ENCODE measurements at places on chromosomes 6 and 20. TPM values are rescaled to one million over a fixed set of nuclear protein-coding genes. Genes with fewer than 3 reads are reported as not detected.

DNA sequence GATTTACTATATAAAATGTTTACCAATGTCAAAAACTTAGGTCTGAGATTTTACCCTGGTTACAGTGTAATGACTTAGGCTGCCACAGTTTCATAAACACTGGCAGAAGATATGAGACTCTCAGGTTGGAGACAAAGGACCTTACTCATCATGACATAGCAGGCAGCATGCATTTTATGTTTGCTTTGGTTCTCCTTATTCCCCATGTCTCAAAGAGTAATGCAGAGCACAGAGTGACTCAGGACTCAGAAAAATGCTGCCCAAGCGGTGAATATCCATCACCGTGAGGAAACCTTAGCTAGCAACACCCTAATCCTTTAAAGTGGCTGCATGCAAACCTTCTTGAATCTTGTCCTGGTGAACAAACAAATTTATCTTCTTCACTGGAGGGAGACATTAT, 112.1 kb upstream of the EYS start:
- no peak overlapping the region for H3K4me3 ChIP-seq
- no peaks in the 10 kb centered on the region for H3K4me1 ChIP-seq
- no peaks in the 10 kb centered on the region for H3K36me3 ChIP-seq

GRCh38 chr6:111804627-111805235, 68.5 kb downstream of the FYN start:
- H3K4me1 ChIP-seq: peaks cover 67% of the 10 kb centered on the region
- H3K27me3 ChIP-seq: no peaks in the 10 kb centered on the region
- H3K27ac ChIP-seq: peak overlapping the region; percentile 82

DNA sequence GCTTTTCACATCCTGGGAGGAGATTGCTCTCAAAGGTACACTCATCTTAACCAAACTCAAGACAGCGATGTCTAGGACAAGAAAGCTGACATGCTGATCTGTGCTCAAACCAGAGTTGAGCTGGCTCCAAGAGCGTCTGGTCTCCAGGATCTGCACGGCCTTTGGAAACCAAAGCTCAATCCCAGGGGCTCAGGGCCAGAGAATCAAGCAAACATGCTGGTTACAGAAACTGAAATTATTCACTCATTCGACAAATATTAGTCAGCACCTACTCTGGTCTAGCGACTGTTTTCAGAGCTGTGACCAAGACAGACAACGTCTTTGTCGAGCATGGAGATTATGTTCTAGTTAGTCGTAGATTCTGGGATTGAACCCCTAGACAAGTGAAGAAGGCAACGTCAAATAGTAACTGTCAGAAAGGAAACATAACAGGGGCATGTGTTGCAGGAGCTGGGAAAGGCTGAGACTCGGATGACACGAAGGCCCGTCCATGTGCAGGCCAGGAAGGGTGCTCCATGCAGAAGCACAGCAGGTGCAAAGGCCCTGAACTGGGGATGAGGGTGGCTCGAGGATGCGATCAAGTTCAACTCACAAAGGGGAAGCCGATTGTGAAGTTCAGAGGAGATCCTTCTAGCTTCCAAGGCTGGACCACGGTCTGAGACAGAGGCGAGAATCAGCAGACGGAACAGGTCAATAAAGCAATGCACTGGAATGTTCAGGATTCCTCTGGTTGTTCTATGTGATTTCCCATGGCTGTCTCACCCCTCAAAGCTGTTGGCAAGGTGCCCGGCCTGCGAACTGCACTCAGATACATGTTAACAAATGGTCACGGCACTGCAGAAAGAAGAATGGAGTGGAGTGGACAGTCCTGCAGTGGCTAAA, 12.5 kb upstream of the PCK1 start:
- H3K4me1 ChIP-seq: no peaks in the 10 kb centered on the region
- H3K27me3 ChIP-seq: peaks cover 59% of the 10 kb centered on the region
- no peak overlapping the region for H3K27ac ChIP-seq

GRCh38 chr6:12761376-12762115, 45.0 kb downstream of the PHACTR1 start:
- peaks cover 31% of the 10 kb centered on the region for H3K4me1 ChIP-seq
- DNase-seq: peak; percentile 95
- H3K27me3 ChIP-seq: no peaks in the 10 kb centered on the region
- no peaks in the 10 kb centered on the region for H3K36me3 ChIP-seq
- H3K27ac ChIP-seq: peak overlapping the region; percentile 96

DNA sequence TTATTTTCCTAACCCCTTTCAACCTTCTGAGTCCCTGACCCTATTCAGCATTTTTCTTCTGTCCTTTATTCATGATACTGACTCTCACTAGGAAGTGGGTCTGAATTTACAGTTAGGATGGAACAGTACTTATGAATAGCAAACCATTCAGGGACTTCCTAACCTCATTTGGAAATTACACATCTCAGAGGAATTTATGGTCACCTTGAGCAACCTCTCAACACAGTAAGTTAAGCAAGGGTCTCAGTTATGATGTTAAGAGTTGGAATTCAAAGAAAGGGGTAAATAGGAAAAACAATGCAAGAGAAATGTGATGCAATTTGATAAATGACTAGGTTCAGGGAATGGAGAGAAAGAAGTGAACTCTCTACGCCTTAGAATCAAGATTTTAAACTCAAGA, 97.3 kb downstream of the GPR6 start:
- no peak overlapping the region for H3K27ac ChIP-seq
- no peak for DNase-seq
- no peaks in the 10 kb centered on the region for H3K36me3 ChIP-seq

- peak overlapping the region; percentile 47 for H3K4me3 ChIP-seq
- H3K4me1 ChIP-seq: peaks cover 44% of the 10 kb centered on the region
- H3K27me3 ChIP-seq: no peaks in the 10 kb centered on the region
- H3K27ac ChIP-seq: peak overlapping the region; percentile 88
Measured at GRCh38 chr6:149840345-149841075, 23.6 kb downstream of the LRP11 start.

Gene GFRAL
- not detected for total RNA-seq

DNA sequence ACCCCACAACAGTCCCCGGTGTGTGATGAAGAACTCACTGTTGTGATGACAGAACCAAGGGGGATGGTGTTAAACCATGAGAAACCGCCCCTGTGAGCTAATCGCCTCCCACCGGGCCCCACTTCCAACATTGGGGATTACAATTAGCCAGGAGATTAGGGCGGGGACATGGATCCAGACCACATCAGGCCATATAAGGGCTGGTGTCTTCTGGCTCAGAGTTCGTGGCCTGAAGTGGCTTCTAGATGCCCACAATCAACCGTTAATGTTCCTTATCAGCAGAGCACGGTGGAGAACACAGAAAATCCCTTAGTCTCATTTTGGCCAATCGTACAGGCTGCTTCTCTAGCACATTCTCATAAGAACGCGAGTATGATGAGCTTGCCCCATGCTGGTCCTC, 10.9 kb upstream of the MAS1 start:
- H3K27ac ChIP-seq: no peak overlapping the region
- no peak overlapping the region for H3K4me3 ChIP-seq
- no peaks in the 10 kb centered on the region for H3K4me1 ChIP-seq
- no peak for DNase-seq

All from HFFc6 (cell line).